ENCODE measurements at places on chromosomes 2 and 18.

DNA sequence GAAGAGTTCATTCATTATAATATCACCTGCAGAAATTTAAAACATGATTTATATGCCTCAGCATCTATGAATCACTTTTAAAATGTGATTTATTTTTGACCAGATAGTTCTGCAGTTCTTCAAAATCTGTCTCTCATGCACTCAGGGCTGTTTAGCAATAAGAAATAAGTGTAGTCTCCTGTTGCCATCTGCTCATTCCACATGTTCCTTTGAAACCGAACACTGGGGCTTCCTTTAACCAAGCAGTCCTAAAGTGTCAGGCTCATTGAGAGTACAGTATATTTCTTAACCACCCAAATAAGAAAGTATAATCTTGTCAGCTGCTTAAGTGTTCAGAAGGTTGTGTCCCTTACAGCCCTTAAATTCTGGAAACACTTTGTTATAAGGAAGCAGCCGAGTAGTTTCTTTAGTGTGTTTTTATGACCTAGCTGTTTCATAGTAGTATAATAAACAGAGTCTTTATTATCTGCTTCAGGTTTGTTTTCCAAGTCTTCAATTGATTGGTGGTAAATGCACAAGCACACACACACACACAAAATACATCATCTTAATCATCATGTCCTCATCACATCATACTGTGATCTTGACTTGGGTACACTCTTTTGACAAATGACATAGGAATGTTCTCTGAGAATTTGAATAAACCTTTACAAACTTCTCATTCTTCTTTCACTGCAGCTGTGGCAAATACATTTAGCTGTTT is 10.4 kb downstream of the WDR7 start:
- no peak for DNase-seq

DNA sequence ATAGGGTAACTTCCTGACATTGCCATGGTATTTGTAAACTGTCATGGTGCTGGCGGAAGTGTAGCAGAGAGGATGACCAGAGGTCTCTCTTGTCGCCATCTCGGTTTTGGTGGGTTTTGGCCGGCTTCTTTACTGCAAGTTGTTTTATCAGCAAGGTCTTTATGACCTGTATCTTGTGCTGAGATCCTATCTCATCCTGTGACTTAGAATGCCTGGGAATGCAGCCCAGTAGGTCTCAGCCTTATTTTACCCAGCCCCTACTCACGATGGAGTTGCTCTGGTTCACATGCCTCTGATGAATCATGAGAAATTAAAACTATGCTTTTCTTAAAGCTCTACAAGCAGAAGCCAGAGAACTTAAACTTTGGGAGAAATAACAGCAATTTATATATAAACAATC is 12.7 kb upstream of the NFU1 start:
- no peak for DNase-seq

DNA sequence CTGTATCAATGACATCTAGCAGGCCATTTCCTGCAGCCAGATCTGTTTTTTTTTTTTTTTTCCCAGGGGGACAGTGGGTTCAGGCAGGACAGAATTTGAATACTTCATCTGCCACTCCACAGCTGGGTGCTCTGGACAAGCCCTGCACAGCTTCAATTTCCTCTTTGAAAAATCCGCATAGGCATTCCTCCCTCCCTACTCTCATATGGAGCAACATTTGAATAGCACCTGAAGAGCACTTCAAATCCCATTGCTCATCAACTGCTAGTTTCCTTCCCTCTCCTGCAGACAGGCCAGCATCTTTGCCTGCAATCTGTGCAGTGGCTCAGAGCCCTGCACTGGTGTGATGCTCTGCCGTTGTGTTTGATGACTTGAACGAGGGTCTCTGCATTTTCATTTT is 326.3 kb downstream of the TSN start:
- no peak for DNase-seq

GRCh38 chr2:151551556-151551955 is 141.9 kb downstream of the RIF1 start:
- DNase-seq, result no peak

DNA sequence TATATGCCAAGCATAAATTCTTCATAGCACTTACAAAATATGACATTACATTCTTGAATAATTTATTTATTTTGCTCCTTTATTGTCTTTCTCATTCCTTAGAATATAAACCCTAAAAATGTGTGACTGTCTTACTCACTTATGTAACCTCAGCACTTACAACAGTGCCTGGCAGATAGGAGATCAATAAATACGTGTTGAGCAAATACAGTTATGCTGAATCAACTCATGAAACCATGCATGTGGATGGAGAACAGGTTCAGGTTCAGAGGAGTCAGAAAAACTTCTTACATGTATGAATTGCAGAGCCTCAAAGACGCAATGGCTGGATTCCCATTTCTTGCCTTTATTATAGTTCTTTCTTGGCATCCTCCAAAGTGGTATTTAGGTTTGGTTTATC is 659.4 kb upstream of the CHAC2 start:
- DNase-seq, result no peak

GRCh38 chr2:157819761-157820160 is 56.4 kb downstream of the ACVR1 start:
- no peak for DNase-seq

DNA sequence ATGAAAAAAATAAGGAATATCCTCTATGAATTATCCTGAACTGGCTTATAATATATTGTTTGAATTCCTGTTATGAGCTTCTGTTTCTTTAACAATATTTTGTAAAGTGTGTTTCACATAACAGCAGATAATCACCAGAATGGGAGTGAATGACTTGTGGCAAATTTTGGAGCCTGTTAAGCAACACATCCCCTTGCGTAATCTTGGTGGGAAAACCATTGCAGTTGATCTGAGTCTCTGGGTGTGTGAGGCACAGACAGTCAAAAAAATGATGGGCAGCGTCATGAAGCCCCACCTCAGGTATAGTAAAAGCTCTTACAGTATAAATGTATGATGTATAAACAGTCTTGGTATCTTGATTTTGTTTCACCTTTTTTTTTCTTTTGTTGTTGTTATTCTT is 5.9 kb downstream of the GEN1 start:
- no peak for DNase-seq

GRCh38 chr18:48018851-48019250 is 88.4 kb upstream of the SMAD2 start:
- DNase-seq, result no peak

- no peak for DNase-seq
Observed at GRCh38 chr2:192773044-192773443, 578.3 kb upstream of the TMEFF2 start.

- no peak for DNase-seq
Observed at GRCh38 chr2:79771493-79771892, 258.6 kb downstream of the CTNNA2 start.

DNA sequence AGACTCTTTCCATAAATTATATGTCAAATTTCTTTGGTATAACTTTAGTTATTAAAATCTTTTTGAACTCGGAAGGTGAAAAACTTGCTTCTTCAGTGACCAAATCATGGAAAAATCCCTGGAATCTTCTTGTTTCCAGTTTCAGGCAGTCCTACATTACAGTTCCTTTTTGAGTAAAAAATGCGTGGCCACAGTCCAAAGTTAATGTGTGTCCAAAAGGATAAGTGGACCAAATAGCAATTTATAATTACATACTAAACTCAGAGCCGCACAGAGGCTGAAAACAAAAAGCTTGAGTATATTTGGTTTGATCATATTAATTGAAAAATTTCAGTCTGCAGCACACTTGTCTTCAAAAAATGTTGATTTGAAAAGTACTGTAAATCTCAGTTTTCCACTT is 28.4 kb upstream of the DYNC2LI1 start:
- no peak for DNase-seq

DNA sequence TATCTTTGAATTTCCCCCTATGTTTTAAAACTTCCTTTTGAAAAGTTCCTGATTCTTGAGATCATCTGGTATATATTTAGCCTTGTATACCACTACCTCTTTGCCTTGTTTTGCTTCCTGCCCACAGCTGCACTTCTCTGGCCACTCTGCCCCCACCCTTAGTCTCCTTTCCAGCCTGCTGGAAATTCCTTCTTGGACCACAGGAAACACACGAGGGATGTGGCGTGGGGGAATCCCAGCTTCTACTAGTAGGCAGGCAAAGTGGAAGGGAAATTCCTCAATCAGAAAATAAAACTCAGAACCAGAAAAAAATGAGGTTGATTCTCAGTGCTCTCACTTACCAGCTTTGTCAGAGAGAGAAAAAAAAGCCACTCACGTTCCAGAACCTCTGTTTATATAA is 13.4 kb downstream of the IL18RAP start:
- DNase-seq, result no peak

DNA sequence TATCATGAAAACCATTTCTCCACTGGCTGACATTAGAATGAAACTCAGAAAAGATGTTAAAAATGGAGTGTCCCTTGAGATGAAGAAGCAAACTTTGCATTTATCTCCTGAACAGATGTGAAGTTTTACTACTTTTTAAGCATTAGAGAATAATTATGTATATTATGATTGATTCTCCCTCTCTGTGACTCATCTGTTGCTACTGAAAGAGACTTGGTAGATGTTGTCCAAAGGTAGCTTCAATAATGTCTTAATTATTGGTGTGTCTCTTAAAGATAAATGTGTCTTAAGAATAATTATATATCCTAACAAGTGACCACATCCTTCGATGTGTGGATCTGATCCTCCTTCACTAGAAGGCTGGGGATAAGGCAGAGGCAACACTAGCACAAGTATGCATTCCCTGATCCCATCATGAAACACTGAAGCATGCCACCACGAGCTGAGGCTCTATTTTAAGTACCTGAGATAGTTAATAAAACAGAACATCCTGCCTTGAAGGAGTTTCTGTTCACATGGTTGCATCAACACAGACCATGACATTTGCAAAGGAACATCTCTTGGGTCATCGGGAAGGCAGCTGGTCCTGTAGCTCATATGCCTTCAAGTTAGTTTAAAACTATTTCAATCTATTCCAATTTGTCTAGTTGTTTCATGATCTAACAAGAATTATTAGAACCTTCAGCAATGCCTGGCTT is 15.5 kb downstream of the RND3 start:
- no peak for DNase-seq

- DNase-seq, result no peak
Observed at GRCh38 chr2:216351172-216351925, 20.9 kb downstream of the MARCHF4 start.

- DNase-seq, result no peak
Observed at GRCh38 chr2:233471291-233472035, 95.1 kb downstream of the USP40 start.

GRCh38 chr2:218882866-218883366 is 2.3 kb downstream of the WNT10A start:
- DNase-seq, result no peak

- DNase-seq, result no peak
Observed at GRCh38 chr2:43194121-43194869, 32.1 kb downstream of the ZFP36L2 start.

- no peak for DNase-seq
Observed at GRCh38 chr2:54657664-54658083, 65.8 kb upstream of the EML6 start.

DNA sequence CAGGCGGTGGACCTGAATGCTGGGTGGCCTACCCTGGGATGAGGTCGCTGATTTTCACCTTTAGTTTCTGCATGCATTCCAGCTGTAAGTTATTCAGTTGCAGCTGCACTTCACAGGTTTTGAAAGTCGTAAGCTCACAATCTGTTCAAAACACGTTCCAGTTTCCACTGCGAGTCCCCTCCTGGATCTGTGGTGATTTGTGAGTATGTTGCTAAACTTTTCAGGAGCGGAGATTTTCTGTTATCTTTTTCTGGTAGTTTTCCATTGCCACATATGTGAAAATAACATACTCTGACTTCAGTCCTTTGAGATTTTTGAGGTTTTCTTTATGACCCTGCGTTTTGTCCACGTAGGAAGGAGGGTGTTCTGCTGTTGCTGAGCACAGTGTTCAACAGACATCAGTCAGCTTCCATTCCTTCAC is 102.1 kb downstream of the SNTG2 start:
- no peak for DNase-seq

DNA sequence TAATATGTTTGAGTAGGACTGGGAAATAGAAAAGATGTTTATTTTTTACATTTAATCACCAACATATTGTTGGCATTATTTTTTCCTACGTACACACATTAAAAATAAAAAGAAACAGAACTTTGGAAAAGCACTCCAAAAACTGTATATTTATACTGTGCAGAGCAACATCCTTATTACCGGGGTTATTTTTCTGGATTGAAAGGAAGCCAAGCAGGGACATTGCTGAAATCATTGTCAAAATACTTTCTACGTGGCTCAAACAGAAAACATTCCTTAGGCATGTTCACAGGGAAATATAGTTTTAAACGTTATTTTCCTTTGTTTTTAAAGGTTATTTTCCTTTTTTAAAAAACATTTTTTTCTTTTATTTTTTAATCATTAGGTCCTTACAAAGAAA is 315.0 kb upstream of the SMIM21 start:
- DNase-seq, result no peak

DNA sequence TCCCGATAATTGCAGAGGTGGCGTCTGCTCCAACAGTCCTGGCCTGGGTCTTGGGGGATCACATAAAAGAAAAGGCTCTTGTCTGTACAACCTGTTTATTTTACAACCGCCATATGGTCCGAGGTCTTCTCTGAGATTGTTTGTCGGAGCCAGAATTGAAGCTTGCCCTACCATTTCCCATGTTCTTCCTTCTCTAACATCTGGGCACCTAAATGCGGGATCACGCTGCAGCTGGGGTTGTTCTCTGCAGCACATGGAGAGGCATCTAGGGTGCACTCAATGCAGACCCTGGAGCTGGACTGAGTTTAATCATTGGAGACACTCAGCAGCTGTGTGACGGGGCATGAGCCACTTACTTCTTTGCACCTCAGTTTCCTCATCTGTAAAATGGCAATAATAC is 107.7 kb downstream of the ACKR3 start:
- no peak for DNase-seq

DNA sequence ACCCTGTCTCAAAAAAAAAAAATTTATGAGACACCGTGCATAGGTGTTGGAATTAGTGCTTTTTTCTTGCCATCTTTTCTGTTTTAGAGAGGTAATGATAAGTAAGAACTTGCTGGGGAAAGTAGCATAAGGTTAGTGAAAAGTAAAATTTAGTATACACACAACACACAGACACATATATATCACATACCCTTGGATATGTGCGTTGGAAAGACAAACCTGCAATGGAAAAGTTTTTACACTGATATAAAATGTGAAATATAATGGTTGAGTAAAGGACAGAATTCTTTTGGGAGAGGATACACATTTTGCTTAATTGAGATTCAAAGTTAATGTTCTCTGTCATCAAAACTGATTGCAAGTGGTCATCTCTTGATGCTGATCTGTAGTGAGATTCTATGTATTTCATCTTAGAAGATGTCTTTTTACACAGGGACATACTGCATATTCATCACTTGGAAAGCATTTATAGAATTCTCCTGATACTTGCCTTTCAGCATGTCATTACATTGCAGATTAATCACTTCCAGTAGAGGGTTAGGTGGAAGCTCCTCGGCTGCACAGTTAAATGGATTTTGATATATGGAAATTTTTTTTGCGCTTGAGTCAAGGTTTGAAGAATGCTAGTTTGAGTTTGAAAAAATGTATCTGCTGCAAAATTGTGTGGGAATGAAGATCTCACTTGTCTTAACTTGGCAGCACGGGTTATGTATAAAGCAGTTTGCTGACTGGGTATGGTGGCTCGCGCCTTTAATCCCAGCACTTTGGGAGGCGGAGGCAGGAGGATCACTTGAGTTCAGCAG is 13.5 kb downstream of the PPP1CB start:
- DNase-seq, result no peak

GRCh38 chr2:216850665-216851322 is 9.1 kb downstream of the TNP1 start:
- no peak for DNase-seq

All from GM18507 (cell line).